ENCODE measurements at places on chromosomes 3 and 15.

DNA sequence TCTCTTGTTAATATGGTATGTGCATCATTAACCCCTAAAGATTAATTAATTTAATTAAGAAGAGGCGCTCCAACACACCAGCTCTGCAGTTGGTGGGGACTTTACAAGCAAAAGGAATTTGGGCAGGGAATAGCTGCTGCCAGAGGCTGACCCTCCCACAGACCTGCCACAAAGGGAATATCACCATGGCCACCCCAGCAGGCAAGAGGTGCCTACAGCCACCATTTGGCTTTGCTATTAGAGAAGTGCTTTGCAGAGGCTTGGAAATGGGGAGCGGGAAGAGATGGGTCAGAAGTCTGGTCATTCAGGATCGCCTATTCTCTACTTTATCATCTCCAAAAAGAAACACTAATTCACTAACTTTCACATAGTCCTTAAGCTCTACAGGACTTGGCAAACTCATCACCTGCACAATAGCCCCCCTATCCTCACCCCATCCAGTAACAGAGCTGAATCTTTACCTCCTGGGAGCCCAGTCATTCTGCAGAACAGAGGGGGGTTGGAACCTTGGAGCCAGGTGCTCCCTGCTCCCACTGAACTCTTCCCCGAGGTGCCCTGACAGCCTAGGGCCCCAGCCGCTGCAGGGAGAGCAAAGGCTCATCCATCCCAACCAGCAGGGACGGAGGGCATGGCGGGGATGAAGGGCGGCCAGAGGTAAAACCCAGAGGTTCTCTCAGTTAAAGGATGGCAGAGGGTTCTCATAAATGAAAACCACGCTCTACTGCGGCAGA lies 29.7 kb downstream of the LRIG1 start:
- DNase-seq = no peak

DNA sequence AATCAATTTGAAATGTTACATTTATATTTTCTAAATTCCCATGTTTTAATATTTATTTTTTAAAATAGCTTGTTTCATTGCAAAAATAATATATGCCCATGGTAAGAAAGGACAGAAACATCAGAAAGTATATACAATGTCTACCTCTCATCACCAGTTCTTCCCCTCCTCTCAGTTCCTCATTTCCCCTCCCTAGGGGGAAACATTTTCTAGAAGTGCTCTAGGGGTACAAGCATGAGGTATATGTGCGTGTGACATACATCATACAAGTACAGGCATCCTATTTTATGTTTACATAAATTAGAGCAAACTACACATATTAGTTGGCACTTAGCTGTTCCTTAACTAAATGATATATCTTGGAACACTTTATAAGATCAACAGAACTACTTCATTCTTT lies 189.3 kb upstream of the VEPH1 start:
- no peak for DNase-seq

- no peak for DNase-seq
These were observed 22.9 kb downstream of the EPHB3 start for GRCh38 chr3:184584464-184584891.

GRCh38 chr3:127483902-127484591 lies 106.5 kb downstream of the TPRA1 start:
- no peak for DNase-seq

DNA sequence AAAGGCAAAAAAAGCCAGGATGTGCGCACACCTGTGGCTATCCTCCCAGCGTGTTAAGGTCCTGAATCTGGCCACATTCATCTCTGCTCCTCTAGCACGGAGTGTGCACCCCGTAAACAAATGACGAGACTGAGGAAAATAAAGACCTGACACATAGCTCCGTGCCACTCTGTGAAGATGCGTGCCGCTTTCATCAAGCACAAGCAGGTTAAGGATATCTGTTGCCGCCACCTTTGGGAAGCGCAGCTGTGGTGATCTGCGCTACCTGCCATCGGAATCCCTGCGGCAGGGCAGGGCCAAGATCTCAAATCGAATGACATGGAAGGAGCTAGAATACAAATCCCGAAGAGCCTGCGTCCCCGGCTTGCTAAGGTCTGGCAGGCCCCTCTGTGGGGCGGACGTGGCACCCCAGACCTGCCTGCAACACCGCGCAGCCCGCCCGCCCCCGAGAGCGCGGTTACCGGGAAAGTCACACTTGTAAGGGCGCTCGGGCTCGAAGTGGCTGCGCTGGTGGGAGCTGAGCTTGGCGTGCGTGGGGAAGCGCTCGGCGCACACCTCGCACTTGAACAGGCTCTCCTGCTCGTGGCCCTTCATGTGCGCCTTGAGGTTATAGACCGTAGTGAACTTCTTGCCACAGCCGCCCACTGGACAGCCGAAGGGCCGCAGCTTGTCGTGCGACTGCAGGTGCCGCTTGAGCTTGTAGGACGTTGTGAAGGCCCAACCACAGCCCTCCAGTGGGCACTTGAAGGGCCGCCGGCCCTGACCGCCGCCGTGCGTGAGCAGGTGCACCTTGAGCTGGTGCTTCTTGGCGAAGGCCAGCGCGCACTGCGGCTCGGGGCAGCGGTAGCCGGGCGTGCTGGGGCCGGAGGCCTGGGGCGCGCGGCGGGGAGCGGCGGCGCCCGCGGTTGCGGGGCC lies 936 bp downstream of the ZXDC start:
- DNase-seq = no peak

DNA sequence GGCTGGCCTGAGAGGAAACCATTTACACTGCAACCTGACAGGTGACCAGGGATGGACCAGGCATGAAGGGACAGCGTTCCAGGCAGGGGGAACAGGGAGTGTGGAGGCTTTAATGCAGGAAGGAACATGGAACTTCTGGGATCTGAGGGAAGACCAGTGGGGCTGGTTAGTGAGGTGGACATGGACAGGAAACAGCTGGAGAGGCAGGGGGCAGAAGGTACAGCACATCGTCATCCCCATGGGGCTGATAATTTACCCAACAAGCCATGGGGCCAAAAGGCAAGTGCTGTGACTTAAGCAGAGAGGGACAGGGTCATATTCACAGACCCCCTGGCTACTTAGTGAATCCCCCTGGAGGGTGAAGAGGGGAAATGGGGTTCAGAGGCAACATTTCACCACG lies 77.0 kb upstream of the LARS2 start:
- DNase-seq = no peak

DNA sequence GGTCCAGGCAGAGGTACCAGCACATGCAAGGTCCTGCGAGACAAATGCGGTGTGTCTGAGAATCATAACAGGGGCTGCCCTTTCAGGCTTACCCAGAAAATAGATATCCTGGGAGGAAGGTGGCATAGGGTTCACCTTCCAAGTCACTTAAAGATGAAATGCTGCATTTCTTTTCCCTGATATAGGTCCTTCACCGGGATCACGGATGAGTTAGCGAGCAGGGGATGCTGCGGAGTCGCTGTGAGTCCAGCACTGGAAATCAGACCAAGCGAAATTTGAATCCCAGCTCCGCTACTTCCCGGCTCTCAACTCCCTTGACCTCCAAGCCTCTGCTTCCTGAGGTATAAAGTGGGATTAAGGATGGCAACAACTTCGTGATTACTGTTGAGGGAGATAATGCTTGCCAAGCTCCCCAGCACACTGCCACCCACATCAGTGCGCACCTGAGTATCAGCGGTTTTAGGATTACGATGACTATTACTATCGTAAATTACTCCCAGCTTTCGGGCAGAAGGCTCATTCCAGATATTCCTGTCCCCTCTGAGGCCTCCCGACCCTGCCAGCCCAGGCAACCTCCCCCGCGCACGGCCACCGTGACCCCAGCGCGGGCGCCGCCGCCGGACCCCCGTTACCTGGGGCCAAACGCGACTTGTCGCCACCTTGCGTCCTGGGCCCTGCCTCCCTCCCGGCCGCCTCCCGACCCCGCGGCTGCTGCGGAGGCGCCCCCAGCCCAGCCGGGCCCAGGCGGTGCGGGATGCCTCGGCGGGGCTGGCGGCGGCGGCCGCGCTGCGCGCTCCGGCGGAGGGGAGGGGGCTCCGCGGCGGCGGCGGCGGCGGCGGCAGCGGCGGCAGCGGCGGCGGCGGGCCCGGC lies 589 bp upstream of the GPR27 start:
- no peak for DNase-seq

GRCh38 chr15:61106044-61106834 lies 122.9 kb downstream of the RORA start:
- no peak for DNase-seq

GRCh38 chr3:151307583-151308488 lies 8.8 kb downstream of the GPR87 start:
- no peak for DNase-seq

GRCh38 chr3:186532598-186533072 lies 11.5 kb downstream of the CRYGS start:
- DNase-seq = no peak

DNA sequence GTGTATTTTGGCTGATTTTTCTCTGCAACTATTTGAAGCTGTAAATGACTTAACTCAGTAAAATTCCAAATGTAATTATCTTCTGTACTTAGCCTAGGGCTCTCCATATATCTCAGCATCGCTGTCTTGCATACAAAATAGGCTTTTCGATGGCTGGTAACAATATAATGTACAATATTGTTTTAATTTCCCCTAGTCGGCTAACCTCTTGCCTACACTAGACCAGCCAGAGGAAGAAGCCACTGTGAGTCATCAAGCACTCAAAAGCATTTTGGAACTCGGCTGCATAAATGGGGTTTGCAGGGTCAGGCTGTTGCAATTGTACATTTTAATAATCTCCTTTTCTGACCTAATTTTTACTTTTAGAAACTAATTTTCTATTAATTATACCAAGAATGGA lies 583.8 kb downstream of the FOXP1 start:
- no peak for DNase-seq

- no peak for DNase-seq
These were observed 81.9 kb upstream of the SLC25A36 start for GRCh38 chr3:140859592-140860336.

DNA sequence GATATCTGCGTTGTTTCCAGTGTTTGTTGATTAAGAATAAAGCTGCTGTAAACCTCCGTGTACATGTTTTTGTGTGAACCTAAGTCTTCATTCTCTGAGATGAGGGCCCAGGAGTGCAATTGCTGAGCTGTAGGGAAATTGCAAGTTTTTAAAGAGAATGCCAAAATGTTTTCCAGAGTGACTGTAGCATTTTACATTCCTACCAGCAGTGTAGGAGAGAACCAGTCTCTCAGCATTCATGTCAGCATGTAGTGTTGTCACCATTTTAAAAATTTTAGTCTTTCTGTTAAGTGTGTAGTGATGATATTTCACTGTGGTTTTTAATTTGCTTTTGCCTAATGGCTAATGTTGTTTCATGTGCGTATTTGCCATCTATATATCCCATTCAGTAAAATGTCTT lies 3.4 kb upstream of the MGLL start:
- DNase-seq = no peak

GRCh38 chr3:169619793-169620192 lies 43.7 kb downstream of the MECOM start:
- no peak for DNase-seq

All from stimulated activated CD8-positive, alpha-beta memory T cell treated with anti-CD3 and anti-CD28 coated beads, Interleukin-7, amount 100 ng/mL, for 1 hour (primary cell).